ENCODE measurements at places on chromosomes 5 and 9. TPM values are rescaled to one million over a fixed set of nuclear protein-coding genes. Genes with fewer than 3 reads are reported as not detected.
A peak's percentile ranks its signal among the peaks of the same experiment; 100 is the strongest.

DNA sequence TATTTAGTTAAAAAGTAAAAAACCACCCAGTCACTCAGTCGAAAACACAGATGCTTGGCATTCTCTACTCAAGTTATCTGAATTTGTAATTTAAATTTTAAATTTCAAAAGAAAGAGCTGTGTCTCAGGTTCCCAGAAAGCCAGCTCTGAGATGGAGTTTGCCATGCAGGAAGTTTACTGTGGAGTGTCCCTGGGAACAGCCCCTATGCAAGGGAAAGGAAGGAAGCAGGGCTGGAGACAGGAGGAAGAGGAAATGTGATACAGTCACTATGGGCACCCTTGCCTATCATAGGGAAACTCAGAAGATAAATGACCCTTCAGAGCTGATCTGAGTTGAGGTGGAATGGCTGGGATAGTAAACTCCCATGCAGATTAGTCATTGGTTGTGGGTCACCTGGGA lies 408.8 kb upstream of the ACTBL2 start:
- no peak for DNase-seq

- no peak for DNase-seq
Measured at GRCh38 chr9:134214766-134215419, 50.5 kb upstream of the RNU6ATAC start.

DNA sequence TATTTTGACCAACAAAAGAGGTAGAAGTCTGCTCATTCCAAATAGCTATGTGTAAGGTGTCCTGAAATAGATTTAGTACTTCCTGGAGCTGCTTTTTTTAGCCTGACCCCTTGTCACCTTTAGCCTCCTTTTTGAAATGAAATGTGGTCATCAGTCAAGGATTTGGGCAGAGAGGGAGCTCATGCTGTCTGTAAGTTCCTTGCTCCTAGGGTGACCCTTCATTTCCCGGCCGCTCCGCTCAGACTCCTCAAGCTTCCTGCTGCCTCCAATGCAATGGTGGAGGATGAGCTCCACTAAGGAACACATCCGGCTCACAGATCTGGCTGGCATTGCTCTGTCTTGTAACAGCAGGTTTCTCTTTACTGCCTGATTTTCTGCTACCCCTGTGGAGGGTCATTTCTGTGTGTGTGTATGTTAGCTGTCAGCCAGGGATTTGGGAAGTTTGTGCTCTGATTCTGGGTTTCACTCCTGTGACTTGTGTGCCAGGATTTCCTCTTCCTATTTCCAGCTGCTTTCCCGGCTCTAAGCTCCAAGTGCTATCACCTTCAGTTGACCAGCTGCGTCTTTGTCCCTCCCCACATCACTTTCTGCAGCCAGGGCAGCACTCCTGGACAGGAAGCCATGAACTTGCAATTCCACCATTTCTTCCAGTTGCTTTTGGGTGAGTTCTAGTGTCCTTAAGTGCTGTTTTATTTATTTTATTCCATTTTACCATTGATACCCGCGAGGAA lies 265.9 kb downstream of the ICE1 start:
- DNase-seq = no peak

GRCh38 chr5:76657683-76658311 lies 34.6 kb upstream of the F2RL2 start:
- DNase-seq = no peak

DNA sequence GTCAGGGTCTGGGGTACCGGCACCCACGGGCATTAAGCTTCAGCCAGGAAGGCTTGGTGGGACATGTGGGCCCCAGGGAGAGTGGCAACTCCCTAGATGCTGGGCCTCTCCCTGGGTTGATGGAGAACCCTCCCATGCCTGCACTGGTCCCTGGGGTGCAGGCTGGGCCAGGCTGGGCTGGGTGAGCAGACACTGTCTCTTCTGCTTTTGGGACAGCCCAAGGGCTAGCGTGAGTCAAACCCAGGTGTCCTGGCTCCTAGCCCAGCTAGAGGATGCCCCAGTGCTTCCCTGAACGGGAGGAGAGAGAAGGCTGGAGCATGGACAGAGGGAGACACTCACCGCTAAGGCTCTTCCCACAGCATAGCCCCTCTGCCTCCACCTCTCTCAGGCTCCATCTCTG lies 5.7 kb upstream of the AQP7 start:
- DNase-seq = no peak

GRCh38 chr5:90888511-90889324 lies 330.1 kb downstream of the ADGRV1 start:
- peak; percentile 77 for DNase-seq

DNA sequence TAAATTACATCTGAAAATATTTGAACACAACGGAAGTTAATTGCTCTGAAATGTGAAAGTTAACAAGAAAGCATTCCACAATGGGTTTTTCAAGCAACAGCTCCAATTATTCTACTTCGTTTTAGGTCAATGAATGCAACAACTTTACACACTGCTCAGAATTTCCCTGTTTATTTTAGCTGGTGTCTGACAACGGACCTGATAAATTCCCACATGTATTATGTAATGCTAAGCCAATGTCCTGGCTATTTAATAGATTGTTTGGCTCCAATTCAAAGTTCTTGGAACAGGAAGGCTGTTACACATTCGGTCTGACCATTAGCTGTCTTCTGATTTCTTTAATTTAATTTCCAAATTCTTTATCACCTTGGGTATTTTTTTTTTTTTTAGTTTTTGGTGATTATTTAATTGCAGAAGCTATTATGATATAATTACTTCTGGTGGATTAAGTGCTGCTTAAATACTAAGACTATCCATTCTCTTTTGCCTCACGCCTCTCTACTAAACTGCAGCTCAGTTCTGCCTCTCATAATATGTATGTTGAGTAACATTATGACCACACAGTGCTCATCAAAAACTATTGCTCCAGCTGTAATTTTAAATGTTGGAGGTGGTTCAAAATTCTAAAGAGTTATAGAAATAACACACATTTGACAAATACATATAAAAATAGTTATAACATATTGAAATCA lies 57.9 kb downstream of the MEF2C start:
- DNase-seq = no peak

GRCh38 chr5:130286971-130287370 lies 382.7 kb downstream of the CHSY3 start:
- DNase-seq = no peak

GRCh38 chr5:68245319-68245718 lies 29.8 kb downstream of the PIK3R1 start:
- DNase-seq = no peak

DNA sequence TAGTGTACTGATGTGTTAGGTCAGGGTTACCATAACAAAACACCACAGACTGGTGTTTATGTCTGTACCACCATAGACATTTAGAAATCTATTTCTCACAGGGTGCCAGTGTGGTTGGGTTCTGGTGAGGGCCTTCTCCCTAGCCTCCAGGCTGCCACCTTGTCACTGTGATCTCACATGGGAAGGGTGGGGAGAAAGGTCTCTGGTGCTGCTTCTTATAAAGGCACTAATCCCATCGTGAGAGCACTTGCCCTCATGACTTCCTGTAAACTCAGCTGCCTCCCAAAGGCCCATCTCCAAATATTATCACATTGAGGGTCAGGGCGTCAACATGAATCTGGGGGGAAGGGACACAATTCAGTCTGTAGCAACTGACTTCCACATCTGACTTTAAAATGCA lies 49.8 kb downstream of the PIK3R1 start:
- DNase-seq = no peak

- DNase-seq = no peak
Measured at GRCh38 chr5:77251921-77252320, 41.4 kb downstream of the PDE8B start.

- DNase-seq = no peak
Measured at GRCh38 chr9:32339424-32339823, 45.0 kb upstream of the ACO1 start.

DNA sequence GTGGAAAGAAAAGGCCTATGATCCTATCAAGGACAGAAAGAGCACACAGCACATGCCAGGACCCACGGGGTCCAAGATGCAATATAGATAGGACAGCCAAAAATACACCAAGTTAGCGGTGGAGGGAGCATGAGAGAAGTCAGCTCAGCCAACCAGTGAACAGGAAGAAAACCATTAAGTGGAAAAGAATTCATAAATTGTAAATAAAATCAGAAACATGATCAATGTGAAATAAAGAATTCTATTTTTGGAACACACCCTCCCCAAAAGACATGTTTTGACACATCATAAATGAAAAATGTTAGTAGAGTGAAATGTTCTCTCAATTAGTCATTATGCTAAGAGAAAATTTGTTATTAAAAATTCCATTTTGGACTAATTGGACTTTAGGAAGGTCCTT lies 35.6 kb downstream of the ATPSCKMT start:
- no peak for DNase-seq

GRCh38 chr5:61493973-61494372 lies 161.9 kb downstream of the ZSWIM6 start:
- DNase-seq = no peak

GRCh38 chr5:30581198-30581935 lies 612.1 kb upstream of the CDH6 start:
- DNase-seq = no peak

DNA sequence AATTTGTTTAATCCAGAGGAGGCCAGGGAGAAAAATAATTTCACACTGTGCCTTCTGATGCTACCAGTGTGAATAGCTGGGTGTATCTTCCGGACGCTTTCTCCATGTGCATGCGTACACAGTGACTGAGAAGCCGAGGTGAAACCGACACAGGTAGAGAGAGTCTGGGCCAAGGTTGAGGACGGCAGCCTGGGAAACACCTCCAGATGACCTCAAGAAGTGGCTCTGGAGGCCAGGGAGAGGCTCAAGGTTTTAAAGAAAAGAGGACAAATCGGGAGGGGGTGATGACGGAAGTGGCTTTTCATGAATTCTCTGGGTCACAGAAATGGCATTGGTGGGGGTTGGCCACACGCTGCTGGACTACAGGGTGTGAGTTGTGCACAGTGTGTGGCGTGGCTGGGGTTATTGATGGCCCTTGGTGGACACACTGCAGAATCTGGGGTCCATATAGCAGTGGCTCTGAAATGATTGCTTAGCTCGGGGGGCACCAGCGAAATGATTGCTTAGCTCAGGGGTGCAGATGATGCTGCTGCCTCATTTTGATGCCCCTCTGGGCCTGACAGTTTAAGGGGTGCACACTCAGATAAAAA lies 34.1 kb upstream of the LRRC14B start:
- no peak for DNase-seq

GRCh38 chr5:126536874-126537273 lies 58.1 kb downstream of the ALDH7A1 start:
- no peak for DNase-seq

GRCh38 chr5:142934051-142934762 lies 164.0 kb downstream of the ARHGAP26 start:
- no peak for DNase-seq

SUB1 gene
- total RNA-seq = 314 TPM

FAM153A gene
- not detected for total RNA-seq

LHX3 gene
- 0.22 TPM for total RNA-seq

SELENOP gene
- 5.3 TPM for total RNA-seq

LCN1 gene
- not detected for total RNA-seq

MEGF10 gene
- not detected for total RNA-seq

HSPB3 gene
- not detected for total RNA-seq

HAND1 gene
- total RNA-seq = not detected

GRM6 gene
- not detected for total RNA-seq

FOXD4L4 gene
- 0.53 TPM for total RNA-seq

ARID3C gene
- total RNA-seq = not detected

GPSM1 gene
- total RNA-seq = 9.5 TPM

IL9 gene
- total RNA-seq = not detected

FGF18 gene
- total RNA-seq = 1.1 TPM

PDCD1LG2 gene
- total RNA-seq = 1.4 TPM

IL3 gene
- not detected for total RNA-seq

PCDHB6 gene
- total RNA-seq = not detected

Measured in PC-9 (cell line).